ENCODE measurements at places on chromosomes 6 and 20.
A peak's percentile ranks its signal among the peaks of the same experiment; 100 is the strongest.

DNA sequence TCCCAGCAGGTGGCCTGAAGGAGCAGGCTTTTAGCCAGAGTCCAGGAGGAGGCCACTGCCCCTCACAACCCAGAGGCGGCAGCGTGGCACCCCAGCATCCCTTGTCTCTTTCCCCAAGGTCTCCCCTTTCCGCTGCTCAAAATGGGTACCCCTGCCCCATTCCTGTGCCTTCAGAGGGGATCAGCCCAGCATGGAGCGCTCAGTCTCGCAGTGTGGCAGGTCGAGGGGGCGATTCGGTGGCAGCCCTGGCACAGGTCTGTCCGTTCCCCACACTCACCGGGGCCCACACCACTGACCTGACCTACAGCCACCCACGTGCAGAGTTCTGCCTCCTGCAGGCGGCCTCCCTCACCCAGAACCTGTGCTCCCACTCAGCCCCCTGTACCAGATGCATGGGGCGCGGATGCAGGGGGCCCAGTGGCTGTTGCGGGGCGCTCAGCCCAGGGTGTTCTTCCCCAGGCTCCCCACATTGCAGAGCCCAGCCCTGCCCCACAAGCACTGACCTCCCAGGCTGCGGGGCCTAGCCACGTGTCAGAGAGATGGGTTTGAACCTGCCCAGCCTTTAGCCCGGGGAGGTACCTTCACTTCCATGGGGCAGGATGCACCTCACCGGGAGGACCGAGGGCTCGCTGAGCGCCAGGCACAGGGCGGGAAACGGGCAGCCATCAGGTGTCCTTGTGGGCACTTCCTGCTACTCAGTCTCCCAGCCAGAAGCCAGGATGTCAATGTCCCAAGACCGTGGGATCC lies 41.8 kb downstream of the DSTN start:
- DNase-seq, result no peak

GRCh38 chr6:38218235-38218634 lies 398.7 kb downstream of the ZFAND3 start:
- no peak for DNase-seq

DNA sequence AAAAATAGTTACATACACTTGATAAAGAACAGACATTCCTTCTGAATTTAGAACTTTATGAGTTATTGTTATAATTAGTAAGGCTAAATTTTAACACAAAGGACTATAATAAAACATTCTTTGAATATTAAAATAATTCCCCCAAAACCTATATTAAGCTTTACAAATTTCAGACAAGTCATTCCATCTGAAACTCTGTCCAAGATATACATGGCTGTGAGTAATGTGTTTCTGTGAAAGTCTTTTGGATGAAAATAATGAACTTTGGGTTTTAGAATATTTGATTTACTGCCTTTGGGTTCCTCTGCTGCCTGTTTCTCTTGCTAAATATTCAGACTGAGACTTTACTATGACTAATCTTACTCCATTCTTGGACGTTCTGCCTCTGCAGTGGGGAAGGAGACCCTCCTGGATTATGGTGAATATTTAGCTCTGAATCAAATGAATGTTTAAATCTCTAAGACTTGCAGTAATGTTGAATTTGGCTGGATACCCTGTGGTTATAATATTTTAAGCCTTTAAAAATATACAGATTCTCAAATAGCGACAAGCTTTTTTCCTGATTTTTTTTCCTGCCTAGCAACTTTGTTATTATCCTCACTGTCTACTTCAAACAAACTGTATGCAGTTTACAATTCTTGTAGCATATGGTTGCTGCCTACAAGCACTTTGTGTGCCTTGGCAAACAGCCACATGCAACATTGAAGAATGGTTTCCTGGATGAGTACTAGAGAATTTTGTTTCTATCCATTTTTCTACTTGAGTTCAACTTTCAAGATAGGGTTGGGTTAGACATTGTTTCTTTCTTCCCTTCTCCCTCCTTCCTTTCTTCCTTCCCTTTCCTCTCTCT lies 51.4 kb downstream of the TXLNB start:
- DNase-seq, result no peak

- no peak for DNase-seq
Observed at GRCh38 chr6:42507901-42508300, 55.9 kb upstream of the UBR2 start.

DNA sequence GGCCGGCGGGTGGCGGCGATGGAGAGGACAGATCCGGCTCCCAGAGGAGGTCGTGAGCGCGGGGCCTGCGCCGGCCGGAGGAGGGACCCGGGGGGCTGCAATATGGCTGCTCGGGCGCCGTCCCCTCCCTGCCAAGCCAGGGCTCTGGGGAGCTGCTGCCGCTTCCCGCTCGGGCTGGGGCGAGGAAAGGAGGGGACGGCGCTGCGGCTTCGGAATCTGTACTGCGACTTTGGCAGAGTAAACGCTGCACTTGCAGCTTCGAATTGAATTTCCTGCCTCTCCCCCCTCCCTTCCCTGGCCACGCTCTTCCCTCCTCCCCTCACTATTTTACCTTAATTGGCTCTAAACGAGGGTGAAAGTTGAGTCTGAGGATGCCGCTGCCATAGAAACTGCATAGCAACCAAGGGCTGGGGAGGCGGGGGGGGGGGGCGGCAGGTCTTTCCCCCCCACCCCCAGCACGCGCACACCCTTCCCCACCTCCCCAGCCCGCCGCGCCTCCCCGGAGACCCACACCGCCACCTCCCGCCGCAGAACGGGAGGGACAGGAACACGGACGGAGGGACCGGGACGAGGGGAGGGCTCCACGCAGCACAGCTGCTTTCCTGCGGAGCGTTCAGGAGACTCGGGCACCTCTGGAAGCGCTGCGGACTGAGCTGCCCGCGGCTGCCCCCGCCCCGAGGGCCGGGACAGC lies 93.9 kb downstream of the RNASET2 start:
- DNase-seq, result peak; percentile 20

DNA sequence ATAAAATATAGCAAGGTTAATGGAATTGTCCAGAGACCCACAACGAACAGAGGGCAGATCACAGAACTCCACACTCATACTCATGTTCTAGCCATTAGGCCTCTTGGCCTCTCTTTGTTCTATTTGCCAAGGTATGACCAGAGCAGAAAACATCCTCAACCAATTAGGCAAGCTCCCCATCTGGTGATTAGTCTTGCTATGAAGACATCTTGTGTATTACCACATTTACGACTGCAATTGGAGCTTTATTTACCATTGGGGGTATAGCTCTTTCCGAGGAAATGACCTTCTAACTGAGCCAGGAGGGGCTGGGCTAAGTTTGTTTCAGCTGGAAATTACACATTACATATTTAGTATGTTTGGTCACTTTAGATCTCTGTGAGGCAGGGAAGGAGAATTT lies 593.9 kb downstream of the CD109 start:
- no peak for DNase-seq

- DNase-seq, result no peak
Observed at GRCh38 chr20:44579313-44580081, 2.9 kb upstream of the PKIG start.

DNA sequence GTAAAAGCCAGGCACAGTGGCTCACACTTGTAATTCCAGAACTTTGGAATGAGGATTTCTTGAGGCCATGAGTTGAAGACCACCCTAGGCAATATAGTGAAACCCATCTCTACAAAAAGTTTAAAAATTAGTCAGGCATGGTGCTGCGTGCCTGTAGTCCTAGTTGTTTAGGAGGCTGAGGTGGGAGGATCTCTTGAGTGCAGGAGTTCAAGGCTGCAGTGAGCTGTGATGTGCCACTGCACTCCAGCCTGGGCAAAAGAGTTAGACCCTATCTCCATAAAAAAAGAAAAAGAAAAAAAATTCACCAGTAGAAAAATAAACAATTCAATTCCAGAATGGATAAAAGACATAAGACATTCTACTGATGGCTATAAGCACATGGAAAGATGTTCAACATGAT lies 104.9 kb upstream of the LGSN start:
- DNase-seq, result no peak
